Immature natural killer cell (primary cell): ENCODE measurements at places on chromosomes 4 and X.

- DNase-seq, result no peak
Measured at GRCh38 chrX:124393659-124394058, 47.3 kb downstream of the SH2D1A start.

DNA sequence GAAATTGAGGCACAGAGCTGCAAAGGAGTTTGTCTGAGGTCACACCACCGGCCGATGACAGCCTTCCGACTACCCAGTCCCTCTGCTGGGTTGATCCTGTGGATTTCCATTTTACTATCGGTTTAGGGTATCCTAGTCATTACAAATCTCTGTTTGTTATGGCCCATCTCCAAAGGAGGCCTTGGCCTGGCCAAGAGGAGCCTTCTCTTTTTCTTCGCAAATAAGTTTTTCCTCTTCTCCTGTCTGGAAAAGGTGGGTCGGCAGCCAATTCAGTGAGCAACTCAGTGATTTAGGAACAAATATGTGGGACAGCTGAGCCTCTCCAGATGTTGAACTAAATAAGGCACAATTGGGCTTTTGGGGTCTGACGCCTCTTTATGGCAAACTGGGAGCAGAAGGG lies 169.2 kb upstream of the RBPJ start:
- no peak for DNase-seq

DNA sequence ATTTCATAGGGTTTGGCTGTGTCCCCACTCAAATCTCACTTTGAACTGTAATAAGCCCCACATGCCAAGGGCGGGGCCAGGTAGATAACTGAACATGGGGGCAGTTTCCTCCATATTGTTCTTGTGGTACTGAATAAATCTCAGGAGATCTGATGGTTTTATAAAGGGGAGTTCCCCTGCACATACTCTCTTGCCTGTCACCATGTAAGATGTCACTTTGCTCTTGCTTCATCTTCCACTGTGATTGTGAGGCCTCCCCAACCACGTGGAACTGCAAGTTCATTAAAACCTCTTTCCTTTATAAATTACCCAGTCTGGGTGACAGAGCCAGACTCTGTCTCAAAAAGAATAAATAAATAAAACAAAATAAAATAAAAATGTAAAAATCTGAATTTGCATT lies 95.9 kb downstream of the PDS5A start:
- no peak for DNase-seq

DNA sequence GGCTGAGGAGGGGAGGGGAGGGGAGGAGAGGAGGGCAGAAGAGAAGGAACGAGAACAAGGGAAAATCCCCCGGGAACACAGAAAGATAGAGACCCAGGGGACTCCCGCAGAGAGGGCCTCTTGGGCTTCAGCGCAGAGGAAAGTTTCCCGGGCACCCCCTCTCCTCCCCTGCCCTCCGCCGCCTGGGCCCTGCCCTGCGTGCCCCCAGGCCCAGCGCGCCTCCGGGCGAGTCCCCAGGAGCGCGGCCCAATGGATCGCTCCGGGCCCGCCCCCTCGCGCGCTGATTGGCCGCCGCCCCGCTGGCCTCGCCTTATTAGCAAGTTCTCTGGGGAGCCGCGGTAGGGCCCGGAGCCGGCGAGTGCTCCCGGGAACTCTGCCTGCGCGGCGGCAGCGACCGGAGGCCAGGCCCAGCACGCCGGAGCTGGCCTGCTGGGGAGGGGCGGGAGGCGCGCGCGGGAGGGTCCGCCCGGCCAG lies at the start of gene MSX1:
TSS of gene MSX1 (plus strand) at position 341 of the 474 bp plus-strand sequence. CDS start 235 bp downstream, outside the sequence.
- peak; percentile 47 for DNase-seq

DNA sequence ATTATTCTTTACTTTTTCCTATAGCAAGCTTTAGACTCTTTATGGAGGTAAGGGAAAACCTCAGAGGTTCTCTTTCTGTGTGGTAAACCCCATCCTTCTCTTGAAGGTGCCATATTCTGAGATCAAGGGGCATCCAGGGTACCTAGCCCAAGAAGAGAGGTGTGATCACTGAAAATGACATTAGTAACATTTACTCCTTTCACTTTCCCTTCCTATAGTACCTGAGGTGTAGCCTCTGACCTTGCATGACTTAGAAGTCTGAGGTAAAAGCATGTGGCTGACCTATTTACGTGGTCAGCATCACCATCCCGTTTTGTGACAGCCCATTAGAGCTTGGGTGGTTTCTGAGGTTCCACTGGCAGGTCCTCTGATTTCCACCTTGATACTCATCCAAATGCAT lies 25.7 kb downstream of the SGMS2 start:
- DNase-seq, result no peak

GRCh38 chr4:41542526-41543275 lies 4.7 kb downstream of the LIMCH1 start:
- no peak for DNase-seq
